ENCODE measurements at places on chromosomes 7 and 10.

DNA sequence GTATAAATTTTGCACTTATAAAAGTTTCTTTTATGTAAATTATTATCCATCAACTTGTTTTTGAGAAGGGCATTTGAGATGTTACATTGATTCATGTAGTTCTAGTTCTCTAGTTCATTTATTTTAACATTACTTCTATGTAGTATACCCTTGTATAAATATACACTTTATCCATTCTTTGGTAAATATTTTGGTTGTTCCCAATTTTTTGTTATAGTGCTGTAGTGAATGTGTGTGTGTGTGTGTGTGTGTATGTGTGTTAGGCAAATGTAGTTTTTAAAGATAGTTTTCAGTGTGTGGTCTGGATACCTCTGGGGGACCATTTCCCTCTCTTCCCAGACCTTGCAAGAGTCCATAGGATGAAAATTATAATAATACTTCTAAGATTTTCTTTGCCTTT, 15.0 kb downstream of the PRKAR2B start:
- no peak for DNase-seq

GRCh38 chr7:85185424-85186082, 1.3 kb downstream of the SEMA3D start:
- peak; percentile 50 for DNase-seq

- DNase-seq: peak; percentile 1
Measured at GRCh38 chr10:23630885-23631284, 192.0 kb downstream of the OTUD1 start.

- no peak for DNase-seq
Measured at GRCh38 chr7:22255834-22256233, 101.1 kb downstream of the RAPGEF5 start.

GRCh38 chr7:10076660-10077300, 896.9 kb upstream of the PHF14 start:
- DNase-seq: no peak

Measured in iris pigment epithelial cell (primary cell).